NCI-H774 (cell line): ENCODE measurements at places on chromosomes 6 and 20.

- no peak for DNase-seq
These were observed 20.2 kb downstream of the SCML4 start for GRCh38 chr6:107803957-107804356.

DNA sequence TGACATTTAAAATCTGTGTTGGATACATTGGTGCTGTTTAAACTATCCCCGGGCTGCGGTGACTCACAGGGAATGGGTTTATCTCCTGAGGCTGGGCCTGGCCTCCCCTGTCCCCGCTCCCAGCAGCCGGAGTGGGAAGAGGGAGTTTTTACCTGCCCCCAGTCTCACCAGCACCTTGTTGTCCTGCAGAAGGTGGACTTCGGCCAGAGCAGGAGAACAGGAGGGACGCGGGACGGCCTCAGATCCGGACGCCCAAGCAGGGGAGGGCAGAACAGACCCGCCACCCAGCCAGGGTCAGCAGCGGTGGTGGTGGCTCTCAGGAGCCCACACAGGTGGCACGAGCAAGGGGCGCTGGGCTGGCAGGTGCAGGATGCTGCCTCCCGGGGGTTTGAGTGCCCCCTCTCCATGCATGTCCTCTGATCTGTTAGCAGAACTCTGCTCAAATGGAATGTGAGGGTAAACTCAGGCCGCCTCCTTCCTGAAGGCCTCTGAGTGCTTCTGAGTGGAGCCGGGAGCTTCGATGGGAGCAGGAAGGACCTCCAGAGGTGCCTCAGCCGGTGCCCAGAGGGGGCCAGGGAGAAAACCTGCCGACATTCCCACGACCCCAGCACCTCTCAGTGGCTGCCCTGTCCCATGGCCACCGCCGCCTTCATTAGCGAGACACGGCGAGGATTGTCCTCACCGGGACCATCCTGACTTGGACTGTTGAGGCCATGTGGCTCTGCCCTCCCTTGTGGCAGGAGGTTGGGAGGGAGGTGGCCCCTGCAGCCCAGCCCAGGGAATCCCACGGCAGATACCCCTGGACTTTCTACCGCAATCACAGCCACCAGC lies 43.4 kb upstream of the MRGBP start:
- no peak for DNase-seq

- DNase-seq, result no peak
These were observed 3.7 kb upstream of the CD40 start for GRCh38 chr20:46114449-46114848.

- no peak for DNase-seq
These were observed 1.6 kb upstream of the TCF21 start for GRCh38 chr6:133887156-133887879.

- no peak for DNase-seq
These were observed 71.6 kb upstream of the SLC22A1 start for GRCh38 chr6:160050022-160050421.

DNA sequence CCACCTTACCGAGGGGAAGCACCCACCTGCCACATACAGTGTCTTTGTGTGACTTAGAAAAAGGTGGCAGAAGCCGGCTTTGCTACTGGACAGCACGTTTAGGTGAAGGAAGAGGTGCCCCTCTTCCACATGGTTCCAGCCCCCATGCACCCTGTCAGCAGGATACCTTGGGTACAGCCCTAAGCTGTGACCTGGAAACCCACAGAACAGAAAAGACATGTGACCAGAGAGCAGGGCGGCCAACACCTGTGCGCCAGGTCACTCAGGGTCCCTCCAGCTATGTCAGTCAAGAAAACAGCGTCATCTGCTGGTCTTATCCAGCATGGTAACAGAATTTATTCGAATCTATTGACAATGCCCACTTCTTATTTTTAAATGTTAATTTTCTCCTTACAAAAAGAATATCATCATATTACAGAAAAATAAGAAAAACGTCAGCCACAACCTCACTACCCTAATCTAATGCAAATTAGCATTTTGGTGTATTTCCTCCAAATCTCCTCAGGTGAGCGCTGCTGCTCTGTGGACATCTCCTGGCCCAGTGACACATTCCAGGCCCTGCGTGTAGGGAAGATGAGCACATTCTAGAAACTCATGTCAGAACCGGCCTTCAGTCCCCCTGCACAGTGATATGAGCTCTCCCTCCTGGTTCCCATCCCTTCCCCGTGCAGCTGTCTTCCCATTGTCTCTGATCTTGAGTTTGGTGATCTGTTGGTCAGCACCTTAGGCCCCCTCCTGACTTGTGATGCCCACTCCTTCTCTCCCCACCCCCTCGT lies 37.2 kb downstream of the GTF2H5 start:
- no peak for DNase-seq

GRCh38 chr20:44566018-44566417 lies 16.4 kb upstream of the PKIG start:
- no peak for DNase-seq

DNA sequence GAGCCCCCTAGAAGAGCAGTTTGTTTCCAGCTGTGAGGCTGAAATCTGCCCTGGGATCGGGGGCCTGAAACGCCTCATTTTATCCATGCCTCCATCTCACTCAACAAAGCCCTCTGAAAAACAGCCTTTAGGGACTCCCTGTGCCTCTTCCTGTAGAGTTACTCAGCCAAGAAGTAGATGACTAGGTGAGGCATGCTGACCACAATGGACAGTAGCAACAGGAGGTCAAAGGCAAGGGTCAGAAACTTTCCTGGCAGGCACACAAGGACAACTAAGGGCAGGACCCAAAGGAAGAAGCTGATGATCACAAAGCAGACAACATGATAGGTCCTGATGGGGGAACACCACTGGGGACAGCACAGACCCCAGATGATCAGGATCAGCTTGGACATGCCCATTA lies 12.8 kb downstream of the MAS1L start:
- DNase-seq, result no peak

DNA sequence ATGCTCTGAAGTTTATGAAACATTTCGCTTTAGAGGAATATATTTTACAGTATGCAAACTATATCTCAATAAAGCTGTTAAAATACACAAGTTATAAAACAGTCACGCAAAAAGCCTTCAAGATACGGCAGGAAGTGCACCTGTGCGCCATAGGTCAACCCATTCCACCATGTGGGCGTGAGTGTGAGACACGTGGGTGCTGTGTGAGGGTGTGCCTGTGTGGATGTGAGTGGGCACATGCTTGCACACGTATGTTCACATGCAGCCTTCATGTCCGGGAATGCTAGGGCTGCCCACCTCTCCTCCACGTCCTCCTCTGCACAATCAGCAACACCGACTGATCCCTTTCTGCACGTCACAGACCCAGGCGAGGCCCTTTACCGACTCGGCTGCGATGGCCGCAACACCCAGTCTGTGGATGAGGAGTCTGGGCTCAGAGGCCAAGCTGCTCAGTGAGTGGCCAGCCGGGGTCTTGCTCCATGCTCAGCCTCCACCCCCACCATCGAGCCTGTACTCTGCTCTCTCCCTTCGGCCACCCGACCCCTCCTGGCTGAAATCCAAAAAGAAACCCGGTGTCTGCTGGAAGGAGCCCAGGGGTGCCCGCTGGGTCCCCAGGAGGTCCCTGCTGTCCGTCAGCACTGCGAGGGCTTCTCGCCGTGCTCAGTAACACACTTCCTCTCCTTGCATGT lies 3.0 kb upstream of the FRMD1 start:
- DNase-seq, result no peak

DNA sequence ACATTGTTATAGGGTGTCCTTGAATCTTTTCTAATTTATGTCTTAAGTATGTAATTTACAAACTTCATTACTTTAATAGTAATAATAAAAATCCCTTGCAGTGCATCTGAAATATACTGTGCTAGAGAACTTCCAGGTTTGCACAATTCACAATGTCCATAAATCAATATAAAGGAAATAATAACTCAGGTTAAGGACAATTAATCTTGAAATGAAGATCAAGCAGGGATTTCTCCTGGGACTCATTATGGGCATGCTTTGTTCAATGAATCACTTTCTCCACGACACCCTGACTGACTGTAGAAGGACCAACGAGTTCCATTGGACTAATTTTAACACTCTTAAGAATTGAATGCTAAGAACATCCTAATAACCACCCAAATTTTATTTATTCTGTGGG lies 110.0 kb downstream of the PHACTR1 start:
- no peak for DNase-seq

DNA sequence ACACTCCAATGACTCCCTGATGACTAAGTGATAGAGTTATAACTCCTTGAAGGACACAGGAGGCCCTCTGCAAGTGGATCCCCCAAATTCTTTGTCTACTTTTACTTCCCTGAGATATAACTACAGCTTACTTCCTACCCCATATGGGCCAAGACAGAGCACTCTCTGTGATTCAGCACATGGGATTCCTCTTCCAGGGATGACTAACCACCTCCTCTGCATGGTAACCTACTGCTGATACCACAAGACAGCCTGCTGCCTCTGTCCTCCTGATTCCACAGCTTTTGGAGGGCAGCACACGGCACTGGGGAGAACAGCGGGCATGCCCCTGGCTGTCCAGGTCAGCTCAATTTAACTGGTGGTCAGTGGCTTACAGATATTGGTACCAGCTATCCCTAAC lies 675.7 kb upstream of the AGPAT4 start:
- DNase-seq, result no peak

DNA sequence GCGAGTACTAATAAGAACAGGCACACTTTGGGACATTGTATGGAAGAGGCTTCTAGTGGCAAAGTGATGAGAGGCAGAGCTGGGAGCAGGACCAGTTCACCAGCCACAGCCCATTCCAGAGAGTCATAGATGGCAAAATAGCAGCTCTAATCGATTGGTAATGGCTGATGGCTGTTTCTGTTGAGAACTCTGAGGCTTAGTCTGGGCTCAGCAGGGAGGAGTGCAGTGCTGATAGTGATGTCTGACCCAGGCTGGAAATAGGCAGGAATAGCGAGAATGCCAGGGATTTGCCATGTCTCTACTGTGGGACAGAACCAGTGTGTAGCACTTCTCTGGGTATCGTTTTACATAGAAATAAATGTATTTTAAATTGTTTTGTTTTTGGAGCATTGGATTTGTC lies 620.0 kb upstream of the FLRT3 start:
- no peak for DNase-seq

GRCh38 chr20:60529149-60529548 lies 570.9 kb downstream of the CDH26 start:
- no peak for DNase-seq

- DNase-seq, result no peak
These were observed 17.3 kb downstream of the EEF1E1 start for GRCh38 chr6:8085053-8085511.

- DNase-seq, result peak; percentile 31
These were observed 39.1 kb downstream of the ADGRF5 start for GRCh38 chr6:46882645-46883044.

DNA sequence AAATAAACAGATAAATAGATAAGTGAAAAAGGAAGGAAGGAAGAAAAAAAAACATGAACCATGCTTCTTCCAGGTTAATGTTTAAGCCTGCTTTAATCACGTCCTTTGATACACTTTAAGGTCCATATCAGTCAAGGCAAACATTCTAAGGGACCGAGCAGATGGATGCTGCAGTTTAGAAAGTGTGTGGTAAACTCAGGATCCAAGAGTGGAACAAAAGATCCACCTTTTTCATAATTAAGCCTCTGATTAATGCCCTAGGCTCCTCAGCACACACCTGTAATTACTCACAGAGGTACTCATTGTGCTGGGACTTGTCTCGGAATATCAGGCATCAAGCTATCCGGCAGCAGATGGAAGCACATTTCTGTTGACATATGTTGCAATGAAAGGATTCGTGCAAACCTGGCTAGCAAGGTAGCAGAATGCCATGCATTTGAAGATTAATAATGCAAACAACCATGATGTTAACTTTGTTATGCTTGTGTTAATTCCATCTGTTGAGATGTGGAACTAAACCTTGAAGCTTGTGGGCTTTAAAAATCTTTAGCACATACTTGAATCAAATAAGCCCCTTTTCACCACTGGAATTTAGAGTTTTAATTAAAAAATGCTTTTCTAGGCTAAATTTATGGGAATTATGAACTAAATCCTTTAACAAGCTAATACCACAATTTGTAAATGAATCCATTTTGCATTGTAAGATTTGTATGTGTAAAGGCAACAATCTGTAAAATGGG lies 163.7 kb downstream of the RALGAPA2 start:
- DNase-seq, result peak; percentile 58

GRCh38 chr20:7673841-7674240 lies 266.4 kb downstream of the HAO1 start:
- DNase-seq, result no peak

DNA sequence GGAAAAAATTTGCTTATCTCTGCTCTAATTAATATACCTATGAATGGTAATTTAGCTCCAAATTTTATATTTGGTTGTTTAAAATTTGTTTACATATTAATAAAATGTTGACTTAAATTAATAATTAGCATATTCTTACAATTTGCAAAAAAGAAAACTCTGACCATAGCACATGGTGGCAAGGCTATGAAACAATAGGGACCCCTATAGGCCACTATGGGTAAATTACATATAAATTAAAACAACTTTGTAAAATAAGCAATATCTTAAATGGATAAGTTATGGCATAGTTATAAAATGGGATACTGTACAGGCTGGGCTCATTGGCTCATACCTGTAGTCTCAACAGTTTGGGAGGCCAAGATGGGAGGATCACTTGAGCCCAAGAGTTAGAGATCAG lies 76.0 kb downstream of the MKKS start:
- DNase-seq, result no peak

GRCh38 chr20:20489054-20489453 lies 121.2 kb downstream of the INSM1 start:
- no peak for DNase-seq

DNA sequence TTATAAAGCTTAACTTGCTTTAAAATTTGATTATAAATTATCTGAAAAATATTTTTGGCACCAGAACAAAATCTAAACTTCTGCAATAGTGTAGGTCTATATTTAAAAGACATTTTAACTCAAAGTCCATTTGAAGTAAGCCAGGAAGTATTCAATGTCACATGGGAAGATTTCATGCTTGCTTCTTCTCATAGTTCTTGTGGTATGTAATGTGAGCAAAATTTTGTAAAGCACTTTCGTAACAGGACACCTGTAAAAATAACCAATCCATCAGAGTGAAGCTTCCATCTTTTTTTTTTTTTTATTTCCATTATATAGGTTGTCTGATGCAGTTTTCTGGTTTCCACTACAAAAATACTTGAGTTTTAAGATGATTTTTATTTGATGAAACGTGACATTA lies 386.1 kb downstream of the LAMA2 start:
- no peak for DNase-seq

GRCh38 chr6:164286011-164286410 lies 871.5 kb downstream of the QKI start:
- peak; percentile 11 for DNase-seq

- peak; percentile 30 for DNase-seq
These were observed 4.7 kb downstream of the ZMYND8 start for GRCh38 chr20:47351643-47352331.
